ENCODE measurements at places on chromosomes 12 and 14.

DNA sequence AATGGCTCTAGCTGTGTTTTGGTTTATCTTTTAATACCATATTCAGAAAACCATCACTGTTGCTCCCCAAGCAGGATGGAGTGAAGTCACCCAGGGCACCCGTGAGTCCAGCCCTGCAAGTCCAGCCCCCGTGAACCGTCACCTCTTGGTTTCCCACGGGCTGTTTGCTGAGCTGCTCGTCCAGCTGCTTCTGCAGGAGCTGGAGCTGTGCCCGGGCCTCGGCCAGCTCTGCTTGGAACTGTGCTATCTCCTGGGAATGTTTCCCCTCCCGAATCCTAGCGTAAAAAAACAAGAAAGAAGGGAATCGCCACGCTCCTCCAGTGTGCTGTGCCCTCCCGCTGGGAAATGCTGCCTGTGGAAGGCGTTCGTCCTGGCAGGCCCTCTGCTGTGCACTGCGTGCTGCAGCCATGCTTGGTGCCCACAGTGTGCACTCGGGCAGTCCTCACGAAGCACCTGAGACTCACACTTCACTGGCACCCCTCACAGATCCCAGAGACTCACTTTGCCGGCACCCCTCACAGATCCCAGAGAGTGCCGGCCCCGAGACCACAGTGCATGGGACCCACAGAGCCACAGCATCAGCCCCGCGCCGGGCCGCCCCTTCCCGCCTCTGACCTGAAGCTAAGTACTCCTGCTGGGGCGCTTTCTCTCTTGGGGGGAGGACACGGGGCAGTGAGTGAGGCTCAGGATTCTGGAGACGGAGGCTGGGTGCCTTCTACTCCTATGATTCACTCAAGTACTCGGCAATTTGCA lies 15.4 kb upstream of the ANKLE2 start:
- no peak overlapping the region for H3K4me3 ChIP-seq
- H3K36me3 ChIP-seq = peaks cover 29% of the 10 kb centered on the region
- no peak overlapping the region for H3K27ac ChIP-seq
- no peak for DNase-seq
- H3K27me3 ChIP-seq = no peaks in the 10 kb centered on the region

GRCh38 chr14:68774771-68775613 lies 17.9 kb downstream of the ZFP36L1 start:
- no peaks in the 10 kb centered on the region for H3K27me3 ChIP-seq
- DNase-seq = no peak
- no peak overlapping the region for H3K4me3 ChIP-seq
- no peaks in the 10 kb centered on the region for H3K36me3 ChIP-seq

DNA sequence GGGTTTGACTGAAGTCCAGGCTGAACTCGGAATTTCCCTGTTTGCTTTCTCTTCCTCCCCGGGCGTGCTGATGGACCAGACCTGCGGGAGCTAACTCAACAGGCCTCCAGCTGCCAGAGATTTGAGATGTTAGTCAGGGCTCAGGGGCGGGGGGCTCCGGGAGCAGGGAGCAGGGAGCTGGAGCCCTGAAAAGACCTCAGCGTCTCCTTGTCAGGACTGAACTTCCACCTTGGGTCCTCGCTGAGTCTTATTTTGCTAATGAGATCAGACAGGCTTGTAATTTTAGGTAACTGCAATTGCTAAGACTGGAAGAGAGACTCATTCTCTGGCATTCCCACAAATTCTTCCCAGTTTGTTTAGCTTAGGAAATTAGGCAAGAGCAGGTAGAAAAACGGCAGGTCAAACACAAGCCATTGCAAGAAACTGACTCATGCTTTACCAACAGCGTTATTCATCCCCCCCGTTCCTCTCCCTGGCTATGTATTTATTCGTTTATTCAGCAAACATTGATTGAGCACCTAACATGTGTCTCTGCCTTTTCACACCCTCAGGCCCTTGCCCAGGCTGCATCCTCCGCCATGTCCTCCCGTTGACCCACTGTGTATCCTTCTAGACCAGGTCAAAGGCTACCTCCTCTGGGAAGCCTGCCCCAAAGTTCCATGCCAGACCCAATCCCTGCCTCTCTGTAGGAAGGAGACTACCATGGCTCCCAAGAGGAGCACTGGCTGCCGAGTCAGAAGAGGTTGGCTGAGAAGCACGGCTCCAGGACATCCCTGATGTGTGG lies 80.4 kb upstream of the DIO3 start:
- DNase-seq = no peak
- H3K36me3 ChIP-seq = no peaks in the 10 kb centered on the region
- no peaks in the 10 kb centered on the region for H3K27me3 ChIP-seq
- no peaks in the 10 kb centered on the region for H3K4me1 ChIP-seq

DNA sequence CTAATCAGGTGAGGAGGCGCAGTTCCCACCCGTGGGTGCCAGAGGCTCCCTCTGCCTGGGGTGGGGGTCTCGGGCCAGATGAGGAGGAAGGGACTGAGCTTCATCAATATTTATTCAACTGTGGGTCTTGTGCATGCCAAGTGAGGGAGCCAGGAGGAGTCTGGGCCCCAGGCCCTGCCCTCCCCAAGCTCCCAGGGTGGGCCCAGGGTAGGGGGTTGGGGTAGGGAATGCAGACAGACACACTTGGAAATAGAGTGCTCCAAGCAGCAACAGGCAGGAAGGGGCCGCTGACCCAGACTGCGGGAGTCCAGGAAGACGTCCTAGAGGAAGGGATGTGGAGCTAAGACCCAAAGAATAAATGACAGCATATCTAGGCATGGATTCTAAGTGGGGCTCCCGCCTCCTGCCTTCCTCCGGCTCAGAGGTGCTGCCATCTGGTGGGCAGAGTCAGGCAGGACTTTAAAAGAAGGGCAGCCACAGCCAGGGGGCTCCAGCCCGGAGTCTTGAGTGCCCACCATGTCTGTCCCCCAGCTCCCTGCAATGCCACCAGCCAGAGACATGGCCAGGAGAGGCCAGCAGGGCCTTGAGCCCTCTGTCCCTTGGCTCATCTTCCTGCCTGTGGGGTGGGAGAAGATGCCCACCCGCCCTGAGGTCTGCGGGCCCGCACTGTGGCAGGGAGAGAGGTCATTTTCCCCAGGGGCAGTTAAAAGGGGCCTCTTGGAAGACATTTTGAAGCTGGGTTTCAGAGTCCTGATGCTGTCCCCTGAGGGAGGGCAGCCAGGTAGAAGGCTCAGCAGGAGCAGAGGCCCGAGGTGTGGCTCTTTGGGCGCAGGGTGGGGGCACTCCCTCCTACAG lies 70.1 kb downstream of the PHETA1 start:
- no peaks in the 10 kb centered on the region for H3K36me3 ChIP-seq
- no peak overlapping the region for H3K4me3 ChIP-seq
- peaks cover 1% of the 10 kb centered on the region for H3K4me1 ChIP-seq
- no peak overlapping the region for H3K27ac ChIP-seq
- DNase-seq = no peak
- no peaks in the 10 kb centered on the region for H3K27me3 ChIP-seq

DNA sequence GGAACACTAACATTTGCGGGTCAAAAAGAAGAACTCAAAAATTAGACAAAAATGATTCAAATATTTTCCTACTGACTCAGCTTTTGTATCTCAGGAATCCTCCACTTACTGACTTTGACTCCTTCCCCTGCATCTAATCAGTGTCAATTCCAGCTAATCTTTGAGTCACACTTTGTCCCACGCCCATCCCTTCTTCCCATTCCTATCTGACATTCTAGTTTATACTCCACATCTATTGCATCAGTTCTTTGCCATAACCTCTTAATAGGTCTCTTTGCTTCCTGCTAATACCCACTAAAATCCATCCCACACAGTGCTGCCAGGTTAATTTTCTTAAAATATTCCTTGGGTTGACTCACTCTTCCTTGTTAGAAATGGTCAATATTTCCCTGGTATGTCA lies 19.1 kb downstream of the BBS10 start:
- H3K27ac ChIP-seq = no peak overlapping the region
- no peaks in the 10 kb centered on the region for H3K36me3 ChIP-seq
- no peaks in the 10 kb centered on the region for H3K27me3 ChIP-seq
- DNase-seq = no peak
- H3K4me3 ChIP-seq = no peak overlapping the region

DNA sequence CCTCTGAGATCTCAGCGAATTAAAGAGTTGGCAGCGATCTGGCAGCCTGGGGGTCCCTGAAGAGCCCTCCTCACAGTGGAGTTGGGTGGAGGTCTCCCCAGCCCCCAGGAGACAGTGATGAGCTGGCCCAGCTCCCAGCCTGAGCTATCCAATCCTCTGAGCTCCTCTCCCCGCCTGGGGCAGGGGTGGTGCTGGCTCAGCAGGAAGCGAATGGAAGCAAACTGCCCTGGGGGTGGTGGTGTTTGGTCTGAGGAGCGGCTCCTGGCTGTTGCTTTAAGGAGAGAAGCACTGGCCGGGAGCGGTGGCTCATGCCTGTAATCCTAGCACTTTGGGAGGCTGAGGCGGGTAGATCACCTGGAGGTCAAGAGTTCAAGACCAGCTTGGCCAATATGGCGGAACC lies 19.5 kb upstream of the MEG3 start:
- no peak overlapping the region for H3K27ac ChIP-seq
- H3K27me3 ChIP-seq = no peaks in the 10 kb centered on the region
- no peak overlapping the region for H3K4me3 ChIP-seq
- no peak for DNase-seq

DNA sequence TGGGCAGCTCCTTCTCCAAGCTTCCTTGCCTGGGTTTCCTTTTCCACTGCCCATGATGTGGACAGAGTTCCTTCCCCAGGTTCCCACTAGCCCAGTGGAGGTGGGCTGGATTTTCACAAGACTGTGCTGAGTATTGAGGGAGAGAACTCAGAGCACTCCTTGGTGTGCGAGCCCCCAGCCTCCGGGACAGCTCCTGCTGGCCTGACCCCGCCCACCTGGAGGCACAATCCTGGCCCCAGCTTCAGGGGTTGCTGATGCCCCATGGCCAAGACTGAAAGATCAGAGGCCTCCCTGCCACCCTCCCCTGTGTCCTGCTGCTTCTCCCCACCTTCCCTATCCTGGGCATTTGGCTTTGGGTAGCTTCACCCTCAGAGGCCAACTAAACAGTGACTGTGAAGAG lies 7.7 kb downstream of the KCNH3 start:
- peaks cover 9% of the 10 kb centered on the region for H3K27me3 ChIP-seq
- H3K4me1 ChIP-seq = no peaks in the 10 kb centered on the region
- no peak overlapping the region for H3K27ac ChIP-seq
- no peaks in the 10 kb centered on the region for H3K36me3 ChIP-seq
- DNase-seq = no peak
- no peak overlapping the region for H3K4me3 ChIP-seq

- H3K27me3 ChIP-seq = no peaks in the 10 kb centered on the region
- no peak overlapping the region for H3K27ac ChIP-seq
- H3K4me3 ChIP-seq = no peak overlapping the region
Measured at GRCh38 chr14:23385642-23386265, 8.9 kb downstream of the CMTM5 start.

- H3K27ac ChIP-seq = no peak overlapping the region
- no peaks in the 10 kb centered on the region for H3K4me1 ChIP-seq
Measured at GRCh38 chr14:78902010-78902623, 731.9 kb downstream of the NRXN3 start.

GRCh38 chr12:28988325-28988704 lies 160.8 kb upstream of the FAR2 start:
- DNase-seq = no peak
- no peak overlapping the region for H3K27ac ChIP-seq
- H3K4me3 ChIP-seq = no peak overlapping the region
- H3K27me3 ChIP-seq = no peaks in the 10 kb centered on the region
- no peaks in the 10 kb centered on the region for H3K4me1 ChIP-seq

DNA sequence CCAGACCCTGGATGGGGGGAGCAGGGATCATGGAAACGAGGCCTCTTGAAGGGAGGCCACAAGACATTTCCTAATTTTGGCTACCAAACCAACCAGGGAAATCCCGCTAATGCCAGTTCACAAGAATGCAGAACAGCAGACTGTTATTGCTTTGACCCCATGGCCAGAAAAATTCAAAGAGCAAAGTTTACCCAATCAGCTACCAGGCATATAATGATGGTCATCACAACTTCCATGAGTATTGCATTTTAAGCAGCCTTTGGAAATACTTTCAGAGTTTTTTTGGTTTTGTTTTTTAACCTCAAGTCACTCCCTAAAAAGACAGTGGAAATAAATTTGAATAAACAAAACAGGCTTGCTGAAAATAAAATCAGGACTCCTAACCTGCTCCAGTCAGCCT lies at the start of gene IL25:
IL25 (plus strand) TSS at position 301 of the 400 bp plus-strand sequence.
- H3K36me3 ChIP-seq = no peaks in the 10 kb centered on the region
- peaks cover 2% of the 10 kb centered on the region for H3K27me3 ChIP-seq
- no peaks in the 10 kb centered on the region for H3K4me1 ChIP-seq
- no peak within 1 kb of the TSS for H3K4me3 ChIP-seq
- no peak within 1 kb of the TSS for H3K27ac ChIP-seq

DNA sequence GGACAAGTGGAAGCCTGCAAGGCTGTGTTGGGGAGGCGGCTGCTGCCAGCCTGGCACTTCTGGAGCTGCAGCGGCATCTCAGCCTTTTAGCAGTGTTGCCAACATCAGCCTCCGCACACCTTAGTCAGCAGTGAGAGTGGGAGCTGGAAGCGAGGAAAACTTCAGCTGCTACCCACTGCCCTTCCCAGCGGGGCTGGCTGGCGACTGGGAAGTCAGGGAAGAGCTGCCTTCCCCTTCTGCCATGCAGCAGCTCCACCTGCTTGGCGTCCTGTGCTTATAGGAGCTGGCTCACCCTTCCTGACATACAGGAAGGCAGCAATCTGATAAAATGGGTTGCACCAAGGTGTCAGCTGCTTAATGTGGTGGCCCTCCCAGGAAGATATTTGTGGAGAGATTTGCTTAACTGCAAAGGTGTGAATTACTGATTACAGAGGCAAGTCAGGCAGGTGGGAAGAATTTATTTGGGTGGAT lies 15.4 kb upstream of the PLEKHG3 start:
- no peak for DNase-seq
- H3K36me3 ChIP-seq = no peaks in the 10 kb centered on the region
- H3K27ac ChIP-seq = no peak overlapping the region
- no peak overlapping the region for H3K4me3 ChIP-seq

GRCh38 chr14:104843442-104844305 lies 21.4 kb upstream of the CEP170B start:
- DNase-seq = no peak
- H3K27me3 ChIP-seq = peaks cover 8% of the 10 kb centered on the region
- H3K36me3 ChIP-seq = no peaks in the 10 kb centered on the region
- H3K27ac ChIP-seq = no peak overlapping the region
- H3K4me1 ChIP-seq = no peaks in the 10 kb centered on the region
- no peak overlapping the region for H3K4me3 ChIP-seq

- H3K4me1 ChIP-seq = peaks cover 18% of the 10 kb centered on the region
- H3K4me3 ChIP-seq = no peak overlapping the region
- DNase-seq = no peak
- H3K27me3 ChIP-seq = no peaks in the 10 kb centered on the region
Measured at GRCh38 chr14:103801459-103801858, 45.9 kb downstream of the PPP1R13B start.

DNA sequence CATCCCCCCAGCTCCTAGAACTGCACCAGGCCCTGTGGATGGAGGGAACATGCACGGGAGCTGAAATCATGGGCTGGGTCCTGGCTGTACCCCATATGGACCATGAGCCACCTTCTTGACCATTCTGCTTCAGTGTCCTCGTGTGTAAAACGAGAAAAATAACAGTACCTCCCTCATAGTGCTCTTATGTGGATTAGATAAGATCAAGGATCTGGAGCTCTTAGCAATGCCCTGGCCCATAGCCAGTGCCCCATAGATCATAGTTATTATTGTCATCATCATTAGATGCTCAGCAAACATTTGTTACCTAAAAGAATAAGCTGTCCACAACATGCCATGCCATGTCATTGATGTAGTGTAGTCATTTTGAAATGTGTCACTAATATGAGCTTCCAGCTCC lies 71.3 kb downstream of the SYNE3 start:
- H3K27ac ChIP-seq = no peak overlapping the region
- no peak overlapping the region for H3K4me3 ChIP-seq
- no peaks in the 10 kb centered on the region for H3K27me3 ChIP-seq
- no peak for DNase-seq
- H3K36me3 ChIP-seq = peaks cover 30% of the 10 kb centered on the region
- H3K4me1 ChIP-seq = no peaks in the 10 kb centered on the region

- H3K27me3 ChIP-seq = no peaks in the 10 kb centered on the region
- no peak overlapping the region for H3K4me3 ChIP-seq
- no peaks in the 10 kb centered on the region for H3K4me1 ChIP-seq
- no peak for DNase-seq
Measured at GRCh38 chr14:104431929-104432541, 147.5 kb upstream of the C14orf180 start.
